ENCODE measurements at places on chromosomes 1 and 21. TPM values are rescaled to one million over a fixed set of nuclear protein-coding genes. Genes with fewer than 3 reads are reported as not detected.

NEGR1 gene
- 0.20 TPM for total RNA-seq

DNA sequence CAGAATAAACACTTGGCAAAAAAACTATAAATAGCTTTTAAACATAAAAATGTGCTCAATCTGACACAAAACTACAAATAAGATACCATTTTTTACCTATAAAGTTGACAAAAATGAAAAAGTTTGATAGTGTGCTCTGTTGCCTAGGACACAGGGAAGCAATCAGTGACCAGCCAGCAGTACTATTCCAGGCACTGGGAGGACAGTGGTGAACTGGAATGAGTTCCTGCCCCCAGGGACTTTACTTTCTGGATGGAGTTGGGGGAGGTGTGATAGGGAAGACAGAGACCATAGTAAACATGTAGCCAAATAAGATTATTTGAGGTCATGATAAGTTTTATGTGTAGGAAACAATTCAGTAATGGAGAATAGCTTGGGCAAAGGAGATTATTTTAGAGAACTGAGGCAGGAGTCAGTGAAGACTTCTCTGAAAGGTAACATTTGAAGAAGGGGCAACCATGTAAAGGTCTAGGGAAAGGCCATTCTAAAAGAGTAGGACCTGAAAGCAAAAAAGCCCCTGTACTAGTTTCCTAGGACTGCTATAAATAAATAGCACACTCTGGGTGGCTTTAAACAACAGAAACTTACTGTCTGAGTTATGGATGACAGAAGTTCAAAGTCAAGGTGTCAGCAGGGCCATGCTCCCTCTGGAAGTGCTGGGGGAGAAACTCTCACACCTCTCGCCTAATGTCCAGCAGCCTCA lies 42.0 kb downstream of the EEIG2 start:
- DNase-seq = no peak

DNA sequence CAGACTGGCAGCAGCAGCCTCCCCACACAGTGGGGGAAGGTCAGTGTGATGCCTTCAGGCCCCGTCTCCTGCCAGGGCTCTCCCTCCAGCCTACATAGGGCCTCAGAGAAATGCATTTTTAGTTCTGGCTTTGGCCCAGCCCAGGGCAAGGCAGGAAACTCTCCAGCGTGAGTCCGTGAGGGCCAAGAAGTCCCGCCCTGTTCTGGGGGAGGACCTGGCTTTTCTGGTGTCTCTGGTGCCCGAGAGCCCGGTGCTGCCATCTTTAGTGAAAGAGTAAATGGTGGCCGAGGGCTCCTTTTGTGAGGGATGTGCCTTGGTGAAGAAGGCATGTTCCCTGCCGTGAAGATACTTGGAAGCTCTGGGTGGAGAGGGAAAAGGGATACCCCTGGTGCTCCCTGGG lies 14.8 kb upstream of the DIP2A start:
- DNase-seq = no peak

PDZK1 gene
- total RNA-seq = 76.0 TPM

KAZN gene
- total RNA-seq = 4.4 TPM

INKA2 gene
- total RNA-seq = 1.1 TPM

MX2 gene
- total RNA-seq = 0.75 TPM

- DNase-seq = no peak
Observed at GRCh38 chr1:172398193-172398592, 22.3 kb upstream of the C1orf105 start.

GRCh38 chr1:88549536-88549935 lies 134.5 kb upstream of the PKN2 start:
- DNase-seq = no peak

GRCh38 chr21:43925609-43926008 lies 60.6 kb downstream of the AGPAT3 start:
- no peak for DNase-seq

GRCh38 chr1:5753549-5754421 lies 238.4 kb downstream of the NPHP4 start:
- no peak for DNase-seq

GPR153 gene
- total RNA-seq = 40.0 TPM

DNA sequence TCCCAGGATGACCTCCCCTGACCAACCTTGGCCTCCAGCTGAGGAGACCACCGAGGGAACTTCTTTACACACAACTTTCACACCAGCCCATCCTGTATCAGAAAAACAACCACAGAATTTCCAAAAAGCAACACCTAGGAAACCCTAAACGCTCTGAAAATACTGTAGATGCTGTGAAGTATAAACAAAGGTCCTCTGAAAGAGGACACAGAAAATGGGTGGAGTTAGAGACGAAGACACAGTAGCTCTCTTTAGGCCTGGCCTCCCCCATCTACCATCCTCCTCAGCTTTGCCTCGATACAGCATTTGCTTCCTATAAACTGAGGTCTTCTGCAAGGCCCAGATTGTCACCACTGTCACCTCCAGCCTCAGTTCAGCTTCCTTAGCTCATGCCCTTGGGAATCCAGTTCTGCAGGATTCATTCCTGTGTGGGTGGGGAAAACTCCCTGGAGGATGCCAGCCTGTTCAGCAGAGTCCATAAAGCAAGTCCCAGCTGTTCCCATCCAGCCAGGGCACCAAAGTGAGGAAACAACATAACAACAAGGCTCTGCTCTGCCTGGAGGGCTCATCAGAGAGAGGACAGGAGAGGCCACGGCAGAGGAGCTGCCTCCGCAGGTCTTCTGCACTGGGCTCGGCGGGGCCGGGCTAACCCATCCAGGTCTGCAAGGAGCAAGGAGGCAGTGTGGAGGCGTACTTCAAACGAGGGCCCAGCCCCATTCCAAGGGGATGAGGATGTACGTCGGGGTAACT lies 15.0 kb downstream of the PIK3C2B start:
- no peak for DNase-seq

OVAAL gene
- not detected for total RNA-seq

DIRAS3 gene
- 3.9 TPM for total RNA-seq

GRCh38 chr1:168833801-168834224 lies 104.8 kb upstream of the DPT start:
- DNase-seq = no peak
